ENCODE measurements at places on chromosomes 2 and 18.

- no peak for DNase-seq
Observed at GRCh38 chr2:176601066-176601465, 331.8 kb downstream of the MTX2 start.

DNA sequence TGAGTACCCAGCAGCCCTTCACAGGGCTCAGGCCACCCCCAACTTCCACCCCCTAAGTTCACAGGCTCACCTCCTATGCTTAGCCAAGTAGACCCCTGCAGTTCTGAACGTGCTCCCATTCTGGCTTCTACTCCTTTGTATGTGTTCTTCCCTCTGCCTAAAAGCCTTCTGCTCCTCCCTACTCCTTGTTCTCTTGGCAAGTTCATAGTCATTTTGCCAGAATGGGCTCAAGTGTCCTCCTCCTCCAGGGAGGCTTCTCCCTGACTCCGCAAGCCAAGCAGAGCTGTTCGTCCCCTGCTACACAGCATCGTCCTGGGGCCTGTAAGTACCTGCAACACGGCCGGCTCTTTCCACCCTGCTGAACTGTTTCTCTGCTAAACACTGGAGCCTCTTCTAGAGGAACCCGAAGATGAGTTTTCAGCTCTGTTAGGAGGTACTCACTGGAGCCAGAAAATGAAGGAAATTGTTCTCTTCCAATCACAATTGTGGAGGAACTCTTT is 14.6 kb upstream of the CETN1 start:
- DNase-seq, result no peak

DNA sequence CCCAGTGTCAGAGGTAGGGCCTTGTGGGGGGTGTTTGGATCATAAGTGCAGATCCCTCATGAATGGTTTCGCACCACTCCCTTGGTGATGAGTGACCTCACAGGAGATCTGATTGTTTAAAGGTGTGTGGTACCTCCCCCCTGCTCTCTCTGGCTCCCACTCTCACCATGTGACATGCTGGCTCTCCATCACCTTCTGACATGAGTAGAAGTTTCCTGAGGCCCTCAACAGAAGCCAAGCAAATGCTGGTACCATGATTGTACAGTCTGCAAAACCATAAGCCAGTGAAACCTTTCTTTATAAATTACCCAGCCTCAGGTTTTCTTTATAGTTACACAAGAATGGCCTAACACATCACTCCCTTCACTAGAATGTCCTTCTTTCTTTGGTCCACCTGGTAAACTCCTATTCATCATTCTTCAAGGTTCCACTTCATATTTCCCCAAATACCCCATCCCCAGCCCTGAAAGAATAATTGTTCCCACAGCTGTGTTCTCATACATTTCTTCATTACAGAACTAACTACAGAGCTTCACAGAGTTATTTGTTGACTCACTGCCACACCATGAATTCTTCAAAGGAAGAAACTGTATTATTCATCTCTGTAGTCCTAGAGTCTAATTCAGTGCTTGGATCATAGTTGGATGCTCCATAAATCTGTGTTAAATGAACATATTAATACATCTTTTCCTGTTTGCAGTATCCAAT is 81.2 kb upstream of the STK17B start:
- no peak for DNase-seq

DNA sequence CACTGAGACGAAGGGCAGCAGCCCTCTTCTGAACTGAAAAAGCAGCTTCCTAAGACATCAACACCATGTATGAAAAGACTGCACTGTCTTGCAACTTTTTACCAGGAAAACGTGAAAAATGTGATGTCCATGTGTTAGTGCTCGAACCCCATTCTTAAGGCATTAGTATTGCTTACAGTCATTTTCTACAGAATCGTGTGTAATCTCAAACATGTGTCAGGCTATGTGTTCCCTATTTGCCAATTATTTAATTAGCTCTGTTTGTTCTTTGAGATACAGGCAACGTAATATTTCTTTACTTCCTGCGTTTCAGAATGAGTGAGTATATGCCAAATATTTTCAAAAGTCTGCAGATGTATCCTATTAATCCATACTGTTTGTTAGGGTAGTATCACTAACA is 307.7 kb upstream of the CCDC68 start:
- DNase-seq, result no peak

DNA sequence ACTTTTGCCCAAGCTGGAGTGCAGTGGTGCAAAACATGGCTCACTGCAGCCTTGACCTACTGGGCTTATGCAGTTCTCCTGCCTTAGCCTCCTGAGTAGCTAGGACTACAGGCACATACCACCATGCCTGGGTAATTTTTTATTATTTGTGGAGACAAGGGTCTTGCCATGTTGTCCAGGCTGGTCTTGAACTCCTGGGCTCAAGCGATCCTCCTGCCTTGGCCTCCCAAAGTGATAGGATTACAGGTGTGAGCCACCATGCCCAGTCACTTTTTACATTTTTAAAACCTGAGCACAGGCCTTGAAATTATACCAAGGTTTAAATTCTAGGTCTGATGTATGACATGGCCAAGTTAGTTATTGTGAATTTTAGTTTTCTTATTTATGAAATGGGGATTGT is 18.2 kb downstream of the SMAD4 start:
- DNase-seq, result no peak

- no peak for DNase-seq
Observed at GRCh38 chr2:38037757-38038621, 38.0 kb downstream of the CYP1B1 start.

- DNase-seq, result peak; percentile 53
Observed at GRCh38 chr18:26656944-26657536, 108.7 kb upstream of the KCTD1 start.

DNA sequence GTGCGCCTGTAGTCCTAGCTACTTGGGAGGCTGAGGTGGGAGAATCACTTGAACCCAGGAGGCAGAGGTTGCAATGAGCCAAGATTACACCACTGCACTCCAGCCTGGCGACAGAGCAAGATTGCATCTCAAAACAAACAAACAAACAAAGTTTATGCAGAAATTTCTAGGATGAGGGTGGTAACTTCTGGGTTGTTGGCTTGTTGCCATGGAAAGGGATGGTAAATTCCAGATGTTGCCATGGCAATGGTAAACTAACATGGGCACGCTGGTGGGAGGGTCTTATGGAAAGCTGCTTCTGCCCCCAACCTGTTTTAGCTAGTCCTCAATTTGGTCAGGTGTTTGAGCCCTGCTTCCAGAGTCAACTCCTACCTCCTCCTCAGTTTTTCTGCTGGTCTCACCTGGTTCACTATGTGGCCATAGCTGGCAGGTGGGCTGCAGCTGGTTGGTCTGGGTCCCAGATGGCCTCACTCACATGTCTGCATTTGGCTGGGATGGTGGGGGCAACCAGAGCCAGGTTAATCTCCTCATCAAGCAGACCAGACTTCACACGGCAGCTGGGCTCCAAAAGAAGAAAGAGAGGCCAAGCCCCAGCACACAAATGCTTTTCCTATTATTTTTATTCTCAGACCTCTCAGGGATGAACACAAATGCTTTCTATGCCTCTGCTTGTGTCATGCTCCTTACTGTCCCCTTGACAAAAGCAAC is 26.6 kb upstream of the TEX44 start:
- DNase-seq, result no peak

DNA sequence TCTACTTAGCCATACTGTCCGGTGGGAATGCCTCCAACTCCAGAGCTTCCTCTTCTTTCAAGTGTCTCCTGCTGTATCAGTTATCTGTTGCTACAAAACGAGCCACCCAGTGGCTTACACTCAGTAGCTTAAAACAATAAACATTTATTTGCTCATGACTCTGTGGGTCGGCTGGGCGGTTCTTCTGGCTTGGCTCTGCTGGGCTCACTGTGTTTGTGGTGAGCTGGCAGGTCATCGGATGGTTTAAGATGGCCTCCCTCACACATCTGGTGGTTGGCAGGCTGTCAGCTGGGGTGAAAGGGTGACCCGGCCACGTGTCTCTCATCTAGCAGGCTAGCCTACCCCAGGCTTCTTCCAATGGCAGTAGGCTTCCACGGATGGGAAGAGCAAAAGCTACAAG is 122.4 kb upstream of the SLC1A4 start:
- no peak for DNase-seq

GRCh38 chr2:149799013-149799705 is 211.6 kb upstream of the MMADHC start:
- DNase-seq, result no peak

- DNase-seq, result no peak
Observed at GRCh38 chr18:388200-388599, 112.3 kb downstream of the COLEC12 start.

DNA sequence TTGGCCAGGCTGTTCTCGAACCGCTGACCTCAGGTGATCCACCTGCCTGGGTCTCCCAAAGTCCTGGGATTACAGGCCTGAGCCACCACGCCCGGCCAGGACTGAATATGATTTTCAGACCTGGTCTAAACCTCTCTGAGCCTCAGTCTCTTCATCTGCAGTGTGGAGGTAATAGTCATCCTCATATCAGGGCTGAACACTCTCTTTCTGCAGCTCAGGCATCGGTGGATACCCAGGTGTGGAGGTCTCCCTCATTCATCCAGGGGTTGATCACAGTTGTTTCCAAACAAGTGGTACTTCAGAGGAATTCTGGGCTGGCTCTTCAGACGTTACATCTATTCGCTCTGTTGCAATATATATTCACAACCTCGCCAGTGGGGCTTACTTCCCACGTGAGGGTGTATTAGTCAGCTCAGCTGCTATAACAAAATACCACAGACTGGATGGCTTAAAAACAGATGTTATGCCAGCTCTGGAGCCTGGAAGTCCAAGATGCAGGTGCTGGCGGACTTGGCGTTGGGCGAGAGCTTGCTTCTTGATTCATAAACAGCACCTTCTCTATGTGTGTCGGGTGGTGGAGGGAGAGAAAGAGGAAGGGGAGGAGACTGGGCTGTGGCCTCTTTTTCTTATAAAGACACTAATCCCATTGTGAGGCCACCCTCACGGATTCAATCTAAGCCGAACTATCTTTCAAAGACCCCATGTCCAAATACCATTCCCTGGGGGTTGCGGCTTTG is 2.9 kb upstream of the MBP start:
- no peak for DNase-seq

GRCh38 chr2:109372171-109372568 is 241.6 kb downstream of the SEPTIN10 start:
- no peak for DNase-seq

DNA sequence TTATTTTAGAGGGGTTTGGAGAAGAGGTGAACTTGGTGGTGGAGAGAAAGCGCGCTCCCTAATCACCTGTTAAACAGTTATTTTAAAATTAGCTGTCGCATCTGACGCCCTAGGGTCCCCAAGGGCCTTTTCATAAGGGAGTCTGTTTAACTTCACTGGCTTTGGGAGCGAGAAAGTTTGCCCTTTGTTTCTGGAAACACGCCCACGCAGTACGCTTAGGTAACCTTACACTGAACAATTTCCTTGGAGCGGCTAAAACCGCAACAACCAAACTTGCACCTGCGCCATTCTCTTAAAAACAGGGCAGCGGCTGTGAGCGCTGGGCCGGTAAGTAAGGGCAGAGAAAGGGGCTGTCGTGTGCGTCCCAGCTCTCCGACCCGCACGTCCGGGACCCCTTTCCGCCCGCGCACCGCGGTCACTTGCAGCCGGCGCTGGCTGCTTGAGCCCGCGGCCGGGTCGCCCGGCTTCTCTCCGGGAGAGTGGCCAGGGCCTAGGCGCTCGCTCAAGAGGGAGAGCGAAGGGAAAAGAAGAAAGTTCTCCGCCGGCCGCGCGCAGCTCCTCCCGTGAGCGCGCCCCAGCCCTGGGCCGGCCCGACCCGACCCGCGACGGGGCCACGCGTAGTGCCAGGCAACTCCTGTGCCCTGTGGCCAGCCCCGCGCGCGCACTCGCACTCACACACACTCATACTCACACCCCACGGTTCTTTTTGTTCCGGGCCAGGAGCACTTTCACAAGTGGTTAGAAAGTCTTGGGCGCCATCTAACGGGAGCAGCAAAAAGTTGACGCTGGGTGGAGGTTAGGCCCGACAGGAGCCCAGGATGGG is 19.2 kb downstream of the POU3F3 start:
- DNase-seq, result peak; percentile 77

- DNase-seq, result no peak
Observed at GRCh38 chr18:23609390-23610023, 23.2 kb upstream of the NPC1 start.

GRCh38 chr18:24544949-24545348 is 84.5 kb downstream of the HRH4 start:
- DNase-seq, result no peak

- DNase-seq, result no peak
Observed at GRCh38 chr2:28300485-28301341, 91.9 kb upstream of the FOSL2 start.

DNA sequence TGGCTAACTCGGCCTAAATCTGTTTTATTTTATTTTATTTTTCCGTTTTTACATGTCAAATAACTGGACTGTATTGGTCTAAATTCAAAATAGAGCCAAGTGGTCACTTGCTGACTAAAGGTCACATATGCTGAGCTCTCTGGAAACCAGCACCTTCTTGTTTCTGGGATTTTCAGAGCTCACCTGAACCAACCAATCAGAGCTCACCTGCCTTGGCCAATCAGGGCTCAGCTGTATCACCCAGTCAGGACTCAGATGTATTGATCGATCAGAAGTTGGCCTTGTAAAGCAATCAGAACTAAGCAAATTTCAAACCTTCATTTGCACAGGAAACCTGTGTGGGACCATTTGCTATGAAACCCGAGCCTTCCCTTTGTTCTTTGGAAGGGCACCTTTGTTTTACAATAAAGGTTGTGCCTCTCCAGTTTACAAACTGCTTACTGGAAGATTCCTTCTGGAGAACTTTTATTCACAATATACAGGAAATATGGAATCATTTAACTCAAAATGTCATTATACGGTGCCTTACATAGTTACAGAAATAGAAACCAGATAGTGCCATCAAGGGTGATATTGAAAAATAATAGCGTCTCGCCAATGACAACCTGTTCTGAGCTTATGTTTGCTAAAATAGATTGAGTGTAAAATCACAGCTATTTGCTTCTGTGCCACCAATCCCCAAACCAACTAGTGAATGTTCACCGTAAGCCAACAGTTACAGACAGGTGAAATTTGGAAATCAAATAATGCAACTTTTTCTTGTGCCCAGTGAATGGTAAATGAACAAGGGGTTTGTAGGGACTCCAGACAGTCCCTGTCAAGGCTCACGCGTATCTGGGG is 17.3 kb upstream of the PSD4 start:
- DNase-seq, result no peak

DNA sequence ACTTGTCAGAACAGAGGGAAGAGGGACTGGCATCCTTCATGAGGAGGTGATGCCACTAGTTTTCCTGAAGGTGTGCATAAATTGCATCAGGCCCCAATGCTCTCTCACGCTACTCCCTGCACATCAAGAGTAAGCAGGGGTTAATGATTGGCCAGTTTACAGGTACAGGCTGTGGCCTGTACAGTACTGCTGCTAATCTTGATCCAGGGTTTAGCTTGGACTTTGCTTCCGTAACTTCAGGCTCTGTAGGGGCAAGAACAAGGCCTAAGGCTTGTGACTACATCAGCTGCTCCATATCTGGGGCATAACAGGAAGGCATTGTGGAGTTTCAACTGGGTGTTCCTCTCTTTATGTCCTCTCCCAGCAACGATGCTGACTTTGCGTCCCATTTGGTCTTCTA is 96.8 kb upstream of the FZD7 start:
- DNase-seq, result no peak
